ENCODE measurements at places on chromosomes 1 and 21.

- no peak for DNase-seq
Measured at GRCh38 chr1:32405672-32406467, 11.6 kb upstream of the BSDC1 start.

DNA sequence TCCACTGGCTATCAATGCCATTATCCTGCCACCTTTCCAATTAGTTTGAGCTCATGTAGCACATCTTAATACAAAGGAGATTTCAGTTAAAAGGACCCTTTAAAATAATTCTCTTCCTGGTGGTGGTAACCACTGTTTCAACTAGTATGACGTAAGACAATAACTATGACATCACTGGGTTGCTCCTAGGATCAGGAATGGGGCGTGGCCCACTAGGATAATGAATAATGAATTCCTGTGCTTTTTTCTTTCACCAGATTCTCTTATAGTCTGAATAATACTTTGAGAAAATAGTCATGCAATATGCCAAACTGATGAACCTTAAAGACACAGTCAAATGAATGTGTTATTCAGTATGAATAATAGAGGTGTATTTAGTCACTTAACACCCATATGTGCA is 10.6 kb upstream of the KIFAP3 start:
- DNase-seq: no peak

- DNase-seq: no peak
Measured at GRCh38 chr21:42505090-42505726, 8.4 kb upstream of the SLC37A1 start.

GRCh38 chr1:164644774-164645644 is 86.0 kb downstream of the PBX1 start:
- DNase-seq: no peak

DNA sequence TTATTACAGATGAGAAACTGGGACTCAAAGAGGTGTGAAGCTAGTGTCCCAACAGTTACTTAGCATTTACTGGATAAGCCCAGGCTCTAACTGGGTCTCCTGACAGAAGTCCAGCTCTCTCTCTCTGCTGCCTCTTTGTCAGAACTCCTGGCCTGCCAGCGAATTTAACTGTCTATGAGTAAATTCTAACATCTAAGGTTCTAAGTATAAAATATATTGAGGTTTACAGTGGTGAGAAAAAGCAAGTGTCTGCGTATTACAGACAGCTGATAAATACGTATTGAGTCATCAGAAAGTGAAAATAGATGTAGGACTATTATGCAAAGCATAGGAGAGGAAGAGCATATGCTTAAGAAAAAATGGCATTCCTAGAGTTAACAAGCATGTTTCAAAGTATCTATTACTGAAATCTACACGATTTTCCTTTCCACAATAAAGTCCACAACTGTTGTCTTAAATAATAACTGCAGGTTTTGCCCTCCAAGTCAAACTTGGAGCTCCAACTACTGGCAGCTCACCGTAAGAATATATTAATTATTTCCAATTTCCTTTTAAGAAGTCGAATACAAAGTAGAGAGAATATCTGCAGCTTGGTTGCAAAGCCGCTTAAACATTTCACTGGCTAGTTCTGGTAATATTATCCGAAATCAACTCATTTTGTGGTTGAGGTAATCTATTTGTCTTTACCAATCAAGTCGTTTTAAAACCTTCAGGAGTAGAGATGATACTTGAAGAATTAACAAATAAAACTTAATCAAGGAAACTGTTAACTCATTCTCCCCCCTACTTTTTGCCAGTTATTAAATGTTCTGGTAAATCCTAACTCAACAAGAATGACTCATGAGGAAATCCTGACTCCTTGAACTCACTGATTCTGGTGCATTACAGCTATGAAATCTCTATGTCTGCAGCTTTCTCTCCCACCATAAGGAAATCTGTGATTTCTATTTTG is 1.4 kb upstream of the RGS2 start:
- no peak for DNase-seq

GRCh38 chr1:170126696-170127095 is 19.1 kb upstream of the NTMT2 start:
- DNase-seq: no peak

GRCh38 chr1:22916471-22916820 is 56.2 kb downstream of the LACTBL1 start:
- peak; percentile 64 for DNase-seq

- DNase-seq: no peak
Measured at GRCh38 chr1:12015001-12015491, 4.3 kb upstream of the MIIP start.

- DNase-seq: no peak
Measured at GRCh38 chr1:55153031-55153430, 62.1 kb downstream of the USP24 start.

DNA sequence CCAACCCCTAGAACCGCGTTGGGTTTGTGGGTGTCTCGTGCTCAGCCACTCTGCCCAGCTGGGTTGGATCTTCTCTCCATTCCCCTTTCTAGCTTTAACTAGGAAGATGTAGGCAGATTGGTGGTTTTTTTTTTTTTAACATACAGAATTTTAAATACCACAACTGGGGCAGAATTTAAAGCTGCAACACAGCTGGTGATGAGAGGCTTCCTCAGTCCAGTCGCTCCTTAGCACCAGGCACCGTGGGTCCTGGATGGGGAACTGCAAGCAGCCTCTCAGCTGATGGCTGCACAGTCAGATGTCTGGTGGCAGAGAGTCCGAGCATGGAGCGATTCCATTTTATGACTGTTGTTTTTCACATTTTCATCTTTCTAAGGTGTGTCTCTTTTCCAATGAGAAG is 18.7 kb downstream of the TFF3 start:
- DNase-seq: no peak

DNA sequence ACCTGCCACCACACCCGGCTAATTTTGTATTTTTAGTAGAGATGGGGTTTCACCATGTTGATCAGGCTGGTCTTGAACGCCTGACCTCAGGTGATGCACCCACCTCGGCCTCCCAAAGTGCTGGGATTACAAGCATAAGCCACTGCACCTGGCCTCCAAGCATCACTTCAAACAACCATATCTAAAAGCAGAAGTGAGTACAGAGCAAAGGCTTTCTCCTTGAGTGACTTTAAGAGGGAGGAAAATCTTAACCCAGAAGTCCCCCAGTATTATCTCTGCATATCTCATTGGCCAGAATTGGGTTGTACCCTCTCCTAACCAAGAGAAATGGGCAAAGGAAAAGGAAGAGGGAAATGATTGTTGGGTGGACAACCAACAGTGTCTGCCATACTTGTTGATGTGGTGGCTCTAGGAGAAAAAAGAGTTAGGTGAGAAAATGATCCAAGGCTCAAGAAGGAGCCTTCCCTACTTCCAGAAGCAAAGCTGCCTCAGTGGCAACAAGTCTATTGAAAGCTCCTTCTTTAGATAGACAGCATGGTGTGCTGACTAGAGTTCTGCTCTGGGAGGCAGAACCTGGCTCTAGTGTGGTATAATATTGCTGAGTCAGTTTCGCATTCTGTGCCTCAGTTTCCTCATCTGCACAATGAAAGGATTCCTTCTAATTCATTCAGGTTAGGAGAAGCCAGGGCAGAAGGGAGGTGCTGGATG is 16.8 kb upstream of the FOXE3 start:
- no peak for DNase-seq

All from COR-L47 (cell line).